Hematopoietic multipotent progenitor cell treated with erythropoietin and hydrocortisone succinate and interleukin-3 and kit ligand, for 17 days (in vitro differentiated cells): ENCODE measurements at places on chromosomes 7 and 10.
A peak's percentile ranks its signal among the peaks of the same experiment; 100 is the strongest.

DNA sequence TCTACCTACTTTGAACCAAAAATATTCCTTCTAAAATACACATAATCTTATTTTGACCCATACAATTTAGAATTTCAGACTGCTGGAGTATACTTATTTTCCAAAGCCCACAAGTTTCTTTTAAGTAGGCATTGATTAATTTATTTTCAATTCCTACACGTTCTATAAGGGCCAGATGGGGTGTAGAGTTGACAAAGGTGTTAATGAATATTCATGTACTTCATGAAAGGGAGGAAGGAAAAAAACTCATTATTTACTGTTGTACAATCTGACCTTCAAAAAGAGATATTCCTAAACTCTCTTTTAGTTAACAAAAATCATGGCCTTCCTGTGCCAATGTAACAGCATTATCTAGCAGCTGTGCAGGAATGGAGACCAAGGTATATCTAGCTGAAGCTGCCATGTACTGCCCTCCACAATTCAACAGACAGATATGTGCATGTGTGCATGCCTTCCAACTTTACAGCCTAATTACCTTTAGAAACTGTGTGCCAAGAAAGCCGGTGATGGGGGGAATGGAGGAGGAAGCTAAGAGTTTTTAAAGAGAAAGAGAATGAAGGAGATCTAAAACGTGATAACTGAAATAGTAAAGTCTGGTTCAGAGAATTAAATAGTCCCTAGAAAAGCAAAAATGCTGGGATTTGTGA, 108.9 kb downstream of the UPF2 start:
- DNase-seq: no peak

GRCh38 chr10:34288634-34289033, 526.5 kb downstream of the PARD3 start:
- no peak for DNase-seq

GRCh38 chr10:26621889-26622711, 75.4 kb upstream of the PDSS1 start:
- no peak for DNase-seq

DNA sequence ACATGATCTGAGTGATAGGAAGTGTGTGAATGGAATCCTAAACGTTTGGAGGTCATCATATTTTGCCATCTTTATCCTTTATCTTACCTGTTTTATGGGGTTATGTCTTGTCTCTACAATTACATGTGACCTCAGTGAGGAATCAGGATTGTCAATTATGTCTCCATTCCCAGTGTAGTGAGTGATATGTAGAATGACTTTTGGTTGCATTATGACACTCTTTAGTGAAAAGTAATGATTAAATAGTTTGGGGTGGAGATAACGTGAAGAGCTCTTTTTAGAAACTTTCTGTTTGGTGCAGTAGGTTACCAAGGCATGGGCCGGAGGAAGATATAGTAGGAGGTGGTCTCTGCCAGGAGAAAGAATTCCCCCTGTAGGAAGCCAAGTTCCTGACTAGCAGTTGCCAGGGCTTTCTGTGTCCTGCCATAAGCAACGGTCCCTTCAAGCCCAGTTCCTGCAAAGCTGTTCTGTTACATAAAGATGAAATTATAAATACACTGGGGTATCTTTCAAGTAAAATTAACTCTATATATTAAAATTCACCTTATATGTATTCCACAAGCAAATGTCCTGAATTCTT, 228.2 kb downstream of the NSUN6 start:
- no peak for DNase-seq

- no peak for DNase-seq
Observed at GRCh38 chr7:107953265-107953923, 49.6 kb downstream of the LAMB1 start.

GRCh38 chr10:90481326-90481923, 376.4 kb downstream of the HTR7 start:
- no peak for DNase-seq

DNA sequence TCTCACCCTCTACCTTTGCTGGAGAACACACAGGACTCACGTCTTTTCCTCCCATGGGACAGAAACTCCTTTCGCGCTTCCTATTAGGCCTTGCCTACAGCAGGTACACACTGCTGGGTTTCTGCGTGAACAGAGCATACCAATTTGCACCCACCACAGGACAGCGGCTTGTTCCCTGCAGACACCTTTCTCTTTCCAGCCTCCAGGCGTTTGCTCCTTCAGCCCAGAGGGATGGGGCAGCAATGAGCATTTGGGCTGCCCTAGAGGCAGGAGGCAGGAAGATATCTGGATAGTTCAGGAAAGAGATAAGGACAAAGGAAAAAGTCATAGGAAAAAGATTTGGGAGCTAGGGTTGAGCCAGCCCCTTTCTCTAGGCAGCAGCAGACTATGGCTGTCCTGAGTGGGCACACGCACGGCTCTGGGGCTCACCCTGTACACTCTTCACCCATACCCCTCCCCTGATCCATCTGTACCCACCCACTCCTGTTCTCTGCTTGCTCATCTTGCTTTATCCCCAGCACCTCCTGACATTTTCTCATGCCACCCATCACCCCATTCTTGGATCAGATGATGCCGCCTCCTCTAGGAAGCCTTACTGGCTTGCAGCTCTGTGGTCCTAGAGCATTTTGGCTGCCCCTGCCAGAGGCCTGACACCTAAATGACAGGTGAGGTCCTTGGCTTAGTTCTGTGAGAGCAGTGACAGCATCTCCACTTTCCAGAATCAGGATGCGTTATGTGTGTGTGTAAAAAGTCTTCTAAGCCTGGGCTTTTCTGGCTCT, 40.7 kb upstream of the SPDYE3 start:
- no peak for DNase-seq

DNA sequence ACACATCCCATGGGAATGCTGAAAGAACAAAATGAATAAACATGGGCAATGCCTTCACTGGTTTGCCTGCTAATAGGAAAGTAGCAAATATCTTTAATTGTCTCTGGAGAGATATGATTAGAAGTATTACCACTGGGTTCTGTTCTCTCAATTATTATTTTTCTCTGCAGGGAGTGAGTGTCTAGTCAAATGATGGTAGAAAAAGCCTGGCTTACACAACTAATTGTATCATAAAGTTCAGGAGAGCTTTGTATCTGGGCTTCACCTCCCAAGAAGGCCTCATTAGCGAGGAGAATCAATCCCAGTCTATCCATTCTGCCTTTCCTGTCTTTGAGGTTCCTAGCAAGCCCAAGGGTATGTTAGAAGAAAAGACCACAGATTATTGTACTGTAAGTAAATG, at the start of gene OR2A14:
Gene OR2A14 (plus strand): TSS at position 301 of the 400 bp plus-strand sequence. CDS start 5,937 bp downstream, outside the sequence.
- DNase-seq: no peak

GRCh38 chr10:22133749-22134624, 83.8 kb downstream of the EBLN1 start:
- DNase-seq: no peak

DNA sequence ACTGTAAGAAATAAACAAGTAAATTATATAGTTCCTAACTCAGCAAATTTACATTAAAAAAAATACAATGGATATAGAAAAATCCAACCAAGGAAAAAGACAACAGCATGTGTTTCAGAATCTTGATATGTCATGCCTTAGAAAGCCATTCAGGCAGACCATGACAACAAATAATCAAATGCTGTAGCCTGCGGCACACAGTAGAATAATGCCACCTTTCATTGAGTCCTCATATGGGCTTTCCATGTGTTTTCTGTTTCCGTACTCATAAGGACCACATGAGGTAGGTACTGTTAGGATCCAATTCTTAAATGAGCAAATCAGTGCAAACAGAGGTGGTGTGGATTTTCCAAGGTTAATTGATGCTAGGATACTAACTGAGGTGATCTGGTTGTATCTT, 138.6 kb downstream of the CUBN start:
- no peak for DNase-seq

DNA sequence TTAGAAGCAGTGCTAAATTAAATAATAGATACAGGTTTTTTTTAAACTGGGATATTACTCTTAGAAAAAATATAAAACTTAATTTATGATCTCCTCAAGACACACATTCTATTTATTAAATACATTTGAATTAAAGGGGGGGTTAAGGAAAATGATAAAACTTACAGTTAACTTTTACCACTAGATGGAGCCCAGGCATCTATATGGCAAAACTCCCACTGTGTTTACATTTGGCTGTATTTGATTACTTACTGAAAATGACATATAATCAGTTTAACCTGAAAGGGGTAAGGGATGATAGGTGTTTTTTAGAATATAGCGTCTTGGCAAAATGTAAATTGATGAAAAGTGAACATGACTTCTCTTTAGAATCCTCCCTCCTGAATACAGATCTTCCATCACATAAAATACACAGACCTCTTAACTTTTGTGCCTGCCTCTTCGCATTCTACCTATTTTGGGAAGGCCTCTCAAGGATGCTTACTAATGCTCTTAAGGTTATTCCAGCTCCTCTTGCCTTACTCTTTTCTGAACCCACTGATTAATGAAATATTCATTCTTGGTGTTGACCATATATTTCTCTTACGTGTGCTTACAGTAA, 235.7 kb downstream of the AGMO start:
- DNase-seq: no peak

GRCh38 chr7:191105-191980, 1.0 kb upstream of the FAM20C start:
- DNase-seq: no peak

DNA sequence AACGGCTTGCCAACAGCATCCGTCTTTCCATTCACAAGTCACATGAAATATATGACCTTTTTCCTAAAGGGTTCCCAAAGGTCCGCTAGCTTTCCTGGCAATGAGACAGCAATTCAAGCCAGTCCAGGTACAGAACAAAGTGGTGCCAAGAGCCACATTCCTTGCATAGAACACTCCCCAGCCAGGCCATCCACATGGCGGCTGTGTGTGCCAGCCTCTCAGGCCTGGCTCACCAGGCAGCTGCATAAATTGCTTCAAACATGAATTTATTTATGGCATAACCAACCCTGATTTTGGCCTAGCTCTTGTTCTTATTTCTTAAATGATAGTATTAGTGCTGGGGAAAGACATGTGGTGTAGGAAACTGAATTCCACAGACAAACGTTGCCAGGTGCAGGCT, 63.7 kb upstream of the CREB5 start:
- no peak for DNase-seq

- peak; percentile 86 for DNase-seq
Observed at GRCh38 chr7:32892521-32893206, 1.1 kb upstream of the KBTBD2 start.

GRCh38 chr7:90345595-90346335, 751 bp upstream of the GTPBP10 start:
- DNase-seq: no peak

DNA sequence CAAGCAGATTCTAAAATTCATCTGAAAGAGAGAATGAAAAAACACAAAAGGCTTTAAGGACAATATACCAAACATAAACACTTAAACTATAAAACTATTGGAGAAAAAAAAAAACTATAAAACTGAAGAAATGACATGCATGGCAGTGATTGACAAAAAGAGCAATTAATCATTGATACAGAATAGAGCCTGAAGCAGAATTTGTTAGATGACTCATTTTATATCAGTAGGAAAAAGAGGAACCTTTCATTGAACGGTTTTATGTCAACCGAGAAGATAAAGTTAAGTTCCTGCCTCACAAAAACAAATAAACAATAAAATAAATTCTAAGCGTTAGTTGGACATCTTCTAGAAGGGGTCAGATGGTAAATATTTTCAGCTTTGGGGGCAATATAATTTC, 23.3 kb downstream of the NPY start:
- no peak for DNase-seq

DNA sequence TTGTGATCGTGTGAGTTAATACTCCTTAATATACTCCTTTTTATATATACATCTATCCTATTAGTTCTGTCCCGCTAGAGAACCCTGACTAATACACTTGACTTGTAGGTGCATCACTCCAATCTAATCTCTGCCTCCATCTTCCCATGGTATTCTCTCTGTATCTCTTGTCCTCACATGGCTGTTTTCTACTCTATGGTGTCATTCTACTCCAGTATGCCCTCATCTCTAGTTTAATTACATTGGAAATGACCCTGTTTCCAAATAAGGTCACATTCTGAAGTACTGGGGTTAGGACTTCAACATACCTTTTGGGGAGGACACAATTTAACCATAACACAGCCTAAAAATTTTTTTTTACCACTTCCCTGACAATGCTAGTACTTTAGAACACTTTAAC, 25.8 kb upstream of the TNKS2 start:
- no peak for DNase-seq

- DNase-seq: no peak
Observed at GRCh38 chr7:121753944-121754343, 119.0 kb upstream of the PTPRZ1 start.

- DNase-seq: no peak
Observed at GRCh38 chr7:155340071-155340531, 42.4 kb downstream of the INSIG1 start.

DNA sequence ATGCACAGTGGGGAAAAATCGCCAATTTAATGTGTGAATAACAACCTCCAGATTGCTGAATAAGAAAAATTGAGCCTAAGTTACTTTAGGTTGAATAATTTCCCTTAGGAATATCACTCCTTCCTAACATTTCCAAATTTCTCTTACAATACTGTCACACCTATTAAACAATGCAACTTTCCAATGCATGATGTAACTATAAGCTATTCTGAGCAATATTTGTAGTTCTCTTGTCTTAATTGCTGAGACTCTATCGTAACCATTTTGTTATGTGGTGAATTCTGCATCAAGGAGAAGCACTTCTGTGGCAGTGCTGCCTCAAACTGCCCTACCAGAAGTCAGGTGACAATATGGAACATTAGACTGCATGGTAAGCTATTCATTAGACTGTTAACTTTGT, 386.7 kb upstream of the LRRN3 start:
- DNase-seq: no peak

GRCh38 chr7:10889266-10889898, 84.3 kb upstream of the PHF14 start:
- DNase-seq: peak; percentile 9

DNA sequence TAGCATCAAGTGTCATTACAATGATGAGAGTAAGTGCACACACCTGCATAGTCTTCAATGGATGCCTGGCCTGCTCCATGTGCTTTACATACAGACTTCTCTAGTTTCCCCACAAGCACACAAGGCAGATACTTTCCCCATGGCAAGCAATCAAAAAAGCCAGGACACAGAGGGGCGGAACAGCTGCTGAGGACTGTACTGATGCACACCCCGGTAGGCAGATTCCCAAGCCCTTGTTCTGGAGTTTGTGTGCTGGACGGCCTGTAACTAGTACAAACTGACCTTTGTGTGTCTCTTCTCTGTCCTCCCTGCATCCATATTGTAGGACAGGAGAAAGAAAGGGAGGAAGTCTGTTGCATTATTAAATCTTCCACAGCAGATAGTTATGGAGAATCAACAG, 25.8 kb downstream of the UBE2D4 start:
- DNase-seq: no peak

- no peak for DNase-seq
Observed at GRCh38 chr7:6161463-6162330, 110.7 kb downstream of the CYTH3 start.

GRCh38 chr10:133358162-133358924, 524 bp upstream of the FUOM start:
- no peak for DNase-seq

DNA sequence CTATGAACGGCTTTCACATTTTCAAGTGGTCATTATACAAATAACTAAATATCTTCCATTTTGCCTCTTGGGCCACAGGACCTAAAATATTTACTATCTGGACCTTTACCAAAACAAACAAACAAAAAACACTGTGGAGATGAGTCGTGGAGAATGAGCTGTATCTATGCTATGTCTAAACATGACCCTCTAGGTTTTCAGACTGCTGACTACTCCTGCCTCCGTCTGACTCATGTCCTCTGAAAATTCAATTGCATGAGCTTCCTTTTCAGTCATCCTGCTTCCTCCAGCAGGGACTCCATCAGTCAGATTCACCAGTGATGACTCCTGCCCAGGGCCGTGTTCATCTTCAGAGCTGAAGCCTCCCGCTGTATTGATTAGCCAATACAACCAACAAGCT, 96.8 kb downstream of the COL28A1 start:
- DNase-seq: no peak

- no peak for DNase-seq
Observed at GRCh38 chr7:97471491-97471890, 260.4 kb upstream of the TAC1 start.
